ENCODE measurements at places on chromosomes 2 and 18.

GRCh38 chr2:109166811-109167210 lies 37.8 kb downstream of the SH3RF3 start:
- DNase-seq: no peak

DNA sequence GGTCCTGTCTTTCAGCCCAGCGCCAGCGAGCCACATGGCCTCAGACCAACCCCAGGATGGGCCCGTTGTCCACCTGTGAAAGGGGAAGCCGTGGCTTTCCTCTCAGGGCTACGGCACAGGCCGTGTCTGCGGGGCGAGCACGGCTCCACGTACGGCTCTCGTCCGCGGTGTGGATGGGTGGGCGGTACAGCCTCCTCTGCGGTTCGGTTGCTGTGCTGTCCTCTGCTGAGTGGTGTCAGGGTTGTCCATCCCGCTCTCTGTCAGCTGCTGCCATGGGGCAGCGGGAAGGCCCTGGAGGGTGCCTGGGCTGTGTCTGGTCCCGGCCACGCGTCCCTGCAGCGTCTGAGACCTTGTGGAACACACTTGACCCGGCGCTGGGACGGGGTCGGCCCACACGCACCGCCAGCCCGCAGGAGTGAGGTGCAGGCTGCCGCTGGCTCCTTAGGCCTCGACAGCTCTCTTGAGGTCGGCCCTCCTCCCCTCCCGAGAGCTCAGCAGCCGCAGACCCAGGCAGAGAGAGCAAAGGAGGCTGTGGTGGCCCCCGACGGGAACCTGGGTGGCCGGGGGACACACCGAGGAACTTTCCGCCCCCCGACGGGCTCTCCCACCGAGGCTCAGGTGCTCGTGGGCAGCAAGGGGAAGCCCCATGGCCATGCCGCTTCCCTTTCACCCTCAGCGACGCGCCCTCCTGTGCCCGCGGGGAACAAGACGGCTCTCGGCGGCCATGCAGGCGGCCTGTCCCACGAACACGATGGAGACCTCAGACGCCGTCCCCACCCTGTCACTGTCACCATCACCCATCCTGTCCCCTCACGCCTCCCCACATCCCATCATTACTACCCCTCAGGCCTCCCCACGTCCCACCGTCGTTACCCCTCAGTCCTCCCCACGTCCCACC lies 128.7 kb downstream of the NFATC1 start:
- DNase-seq: peak; percentile 35

DNA sequence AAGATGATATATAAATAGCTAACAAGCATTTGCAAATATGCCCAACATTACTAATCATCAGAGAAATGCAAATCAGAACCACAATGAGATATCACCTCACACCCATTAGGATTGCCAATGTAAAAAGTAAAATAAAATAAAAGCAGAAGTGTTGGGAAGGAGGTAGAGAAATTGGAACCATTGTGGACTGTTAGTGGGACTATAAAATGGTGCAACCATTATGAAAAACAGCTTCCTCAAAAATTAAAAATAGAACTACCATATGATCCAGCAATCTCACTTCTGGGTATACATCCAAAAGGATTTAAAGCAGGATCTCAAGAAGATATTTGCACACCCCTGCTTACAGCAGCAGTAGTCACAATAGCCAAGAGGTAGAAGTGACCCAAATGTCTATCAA lies 99.8 kb upstream of the DAPL1 start:
- no peak for DNase-seq

DNA sequence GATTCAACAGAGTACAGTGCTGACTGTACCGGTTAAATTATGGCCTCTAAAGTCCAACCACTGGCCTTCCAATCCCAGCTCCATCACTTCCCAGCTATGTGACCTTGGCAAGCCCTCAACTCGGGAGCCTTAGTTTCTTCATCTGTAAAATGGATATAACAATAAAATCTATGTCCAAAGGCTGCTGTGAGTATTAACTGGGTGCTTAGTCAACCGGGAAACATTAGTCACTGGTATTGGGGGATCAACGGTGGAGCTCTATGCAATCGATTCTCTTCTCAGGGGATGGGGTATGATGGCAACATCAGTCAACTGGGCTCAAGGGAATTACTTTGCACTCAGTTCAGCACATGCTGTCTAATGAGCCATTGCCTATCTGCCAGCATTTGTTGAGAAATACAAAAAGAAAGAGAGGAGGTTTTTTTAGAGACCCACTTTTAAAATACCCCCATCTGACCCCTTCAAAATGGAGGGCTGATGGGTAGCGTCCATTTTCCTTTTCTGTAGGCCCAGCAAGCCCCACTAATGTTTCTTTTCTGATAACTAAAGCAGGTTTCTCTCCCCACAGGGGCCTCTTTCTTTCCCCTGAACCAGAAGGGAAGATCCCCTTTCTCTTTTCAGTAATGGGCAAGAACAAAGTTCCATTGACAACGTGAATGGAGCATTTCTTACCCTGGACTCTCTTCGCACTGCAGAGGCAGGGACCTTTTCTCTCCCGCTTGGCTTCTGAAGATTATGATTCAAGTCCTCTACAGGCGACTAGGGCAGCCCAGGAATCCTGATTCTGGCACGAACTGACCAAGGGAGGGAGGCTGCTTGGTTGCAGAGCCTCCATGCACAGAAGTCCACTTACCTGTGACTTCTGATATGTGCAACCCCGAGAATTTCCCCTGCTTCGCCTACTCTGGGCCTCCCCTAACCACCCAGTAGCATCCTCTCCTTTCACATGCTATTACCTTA lies 8.7 kb upstream of the AGFG1 start:
- no peak for DNase-seq

DNA sequence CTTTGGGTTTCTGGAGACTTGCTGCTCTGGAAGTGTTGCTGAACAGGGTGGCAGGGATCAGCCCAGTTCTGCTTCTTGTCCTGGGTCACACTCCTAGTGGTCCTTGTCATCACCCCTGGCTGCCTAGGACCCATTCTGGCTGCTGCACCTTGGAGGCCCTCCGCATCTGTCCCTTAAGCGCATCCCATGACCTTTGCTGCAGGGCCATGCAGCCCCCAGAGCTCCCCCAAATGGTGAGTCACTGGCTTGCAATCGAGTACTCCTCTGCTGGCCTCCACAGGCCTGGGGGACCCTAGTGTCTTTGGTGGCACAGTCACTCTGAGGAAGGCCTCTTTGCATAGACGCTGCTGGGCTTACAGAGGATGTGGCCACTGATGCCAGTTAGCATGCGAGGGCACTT lies 188.5 kb downstream of the ASB1 start:
- no peak for DNase-seq

DNA sequence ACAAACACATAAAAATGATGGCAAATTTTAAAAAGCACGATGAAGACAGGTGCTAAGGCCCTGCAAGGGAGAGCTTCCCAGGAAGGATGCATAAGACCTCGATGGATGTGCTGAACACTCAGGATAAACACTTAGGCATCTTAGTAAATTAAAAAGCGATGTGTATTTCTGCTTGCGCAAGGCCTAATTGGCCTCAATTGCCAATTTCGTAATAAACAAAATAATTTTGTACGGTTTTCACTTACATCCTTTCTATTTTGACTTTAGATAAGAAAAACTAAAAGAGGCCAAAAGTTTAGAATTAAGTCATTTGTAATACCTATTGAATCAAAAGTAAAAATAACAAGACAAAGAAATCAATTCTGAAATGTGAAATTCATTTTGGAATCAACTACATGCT lies 189.1 kb downstream of the TCF4 start:
- DNase-seq: no peak

GRCh38 chr2:39483534-39483933 lies 46.4 kb upstream of the MAP4K3 start:
- no peak for DNase-seq

DNA sequence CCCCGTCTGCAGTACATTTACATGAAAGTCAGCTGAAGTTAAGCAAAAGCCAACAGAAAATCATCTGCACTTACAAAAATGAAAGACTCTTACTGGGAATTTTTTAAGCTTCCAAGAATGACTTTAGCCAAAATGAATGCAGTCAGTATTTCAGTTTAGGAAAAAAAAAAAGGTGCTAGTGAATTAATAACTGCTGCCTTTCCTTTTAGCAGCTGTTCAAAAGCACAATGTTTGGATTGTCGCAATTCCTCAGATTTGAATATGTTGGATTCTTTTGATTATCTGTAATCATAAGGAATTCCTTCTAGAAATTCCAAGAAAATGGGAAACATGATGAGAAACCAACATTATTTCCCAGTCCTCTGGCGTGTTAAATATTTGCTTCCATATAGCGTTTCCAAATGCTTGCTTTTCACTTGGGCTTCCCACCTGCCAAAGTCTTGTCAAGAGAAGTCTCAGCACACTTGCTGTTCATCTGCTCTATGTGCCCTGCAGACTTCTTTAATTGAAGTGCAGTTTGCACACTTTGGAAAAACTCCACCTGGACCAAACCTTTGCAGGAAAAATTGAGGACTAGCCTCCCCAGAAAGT lies 653.0 kb upstream of the SLC39A10 start:
- no peak for DNase-seq

DNA sequence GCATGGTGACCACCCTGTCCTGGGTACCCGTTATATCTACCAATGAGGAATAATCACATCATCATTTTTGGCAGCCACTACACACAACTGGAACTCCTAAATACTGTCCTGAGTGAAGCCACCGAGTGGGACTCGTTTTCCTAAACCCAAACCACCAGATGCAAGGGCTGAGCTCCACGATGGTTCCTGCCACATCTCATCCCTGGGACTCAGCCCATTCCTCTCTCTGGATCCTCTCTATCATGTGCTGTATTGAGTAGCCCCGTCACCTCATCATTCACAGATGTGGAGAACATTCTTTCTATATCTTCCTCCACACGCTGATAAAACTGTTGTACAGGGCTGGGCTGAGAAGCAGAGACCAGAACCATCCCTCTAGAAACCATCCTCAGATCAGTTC lies 79.4 kb upstream of the SMAD7 start:
- DNase-seq: no peak

- no peak for DNase-seq
Measured at GRCh38 chr18:9475643-9476591, 604 bp downstream of the RALBP1 start.
